Germinal center (tissue), 1 donor: ENCODE measurements at places on chromosomes 4 and X.

DNA sequence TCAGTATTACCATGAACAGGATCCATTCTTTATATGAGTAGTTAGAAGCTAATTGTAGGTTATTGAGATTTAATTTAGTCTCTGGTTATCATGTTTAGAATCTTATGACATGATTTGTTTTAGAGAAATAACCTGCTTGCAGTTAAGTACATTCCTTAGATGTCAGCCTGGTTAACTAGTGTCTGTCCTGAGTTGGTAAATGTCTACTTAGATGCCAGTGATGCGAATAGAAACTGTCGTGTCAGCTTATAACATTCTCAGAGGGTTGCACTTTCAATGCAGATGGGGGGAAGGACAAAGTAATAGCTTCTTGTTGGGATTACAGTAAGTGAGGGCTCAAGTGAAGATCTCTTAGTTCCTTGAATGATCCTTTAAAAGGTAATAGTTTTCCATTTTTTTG is 227.8 kb upstream of the SPRY1 start:
- no peak for DNase-seq

DNA sequence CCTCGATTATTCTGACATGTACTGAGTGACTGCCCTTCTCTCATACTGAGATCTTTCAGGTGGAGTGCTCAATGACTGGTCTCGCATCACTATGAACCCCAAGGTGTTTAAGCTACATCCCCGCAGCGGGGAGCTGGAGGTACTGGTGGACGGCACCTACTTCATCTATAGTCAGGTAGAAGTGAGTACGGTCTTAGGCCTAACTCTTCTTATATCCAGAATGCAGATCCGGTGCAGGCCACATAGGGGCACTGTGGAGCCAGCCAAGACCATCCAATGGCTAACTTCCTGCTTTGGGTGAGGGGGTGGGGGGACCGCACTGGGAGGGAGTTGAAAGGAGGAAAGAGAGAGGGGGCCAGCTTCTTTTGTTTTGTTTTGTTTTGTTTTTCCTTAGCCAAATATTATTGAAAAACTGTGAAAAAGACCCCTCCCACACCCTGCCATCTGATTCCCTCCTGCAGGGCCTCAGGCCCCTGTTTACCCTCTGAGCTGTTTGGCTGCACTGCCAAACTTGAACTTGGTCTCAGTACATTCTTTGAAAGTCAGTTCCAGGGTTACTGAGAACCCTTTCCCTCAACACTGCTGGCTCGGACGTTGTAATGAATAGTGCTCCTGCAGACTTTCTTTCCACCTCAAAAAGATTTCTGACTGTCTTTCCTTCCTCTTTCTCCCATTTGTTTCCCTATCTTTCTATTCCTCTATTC is 16.2 kb downstream of the AWAT2 start:
- peak; percentile 12 for DNase-seq

- no peak for DNase-seq
Observed at GRCh38 chr4:83329521-83330110, 5.0 kb downstream of the HPSE start.

DNA sequence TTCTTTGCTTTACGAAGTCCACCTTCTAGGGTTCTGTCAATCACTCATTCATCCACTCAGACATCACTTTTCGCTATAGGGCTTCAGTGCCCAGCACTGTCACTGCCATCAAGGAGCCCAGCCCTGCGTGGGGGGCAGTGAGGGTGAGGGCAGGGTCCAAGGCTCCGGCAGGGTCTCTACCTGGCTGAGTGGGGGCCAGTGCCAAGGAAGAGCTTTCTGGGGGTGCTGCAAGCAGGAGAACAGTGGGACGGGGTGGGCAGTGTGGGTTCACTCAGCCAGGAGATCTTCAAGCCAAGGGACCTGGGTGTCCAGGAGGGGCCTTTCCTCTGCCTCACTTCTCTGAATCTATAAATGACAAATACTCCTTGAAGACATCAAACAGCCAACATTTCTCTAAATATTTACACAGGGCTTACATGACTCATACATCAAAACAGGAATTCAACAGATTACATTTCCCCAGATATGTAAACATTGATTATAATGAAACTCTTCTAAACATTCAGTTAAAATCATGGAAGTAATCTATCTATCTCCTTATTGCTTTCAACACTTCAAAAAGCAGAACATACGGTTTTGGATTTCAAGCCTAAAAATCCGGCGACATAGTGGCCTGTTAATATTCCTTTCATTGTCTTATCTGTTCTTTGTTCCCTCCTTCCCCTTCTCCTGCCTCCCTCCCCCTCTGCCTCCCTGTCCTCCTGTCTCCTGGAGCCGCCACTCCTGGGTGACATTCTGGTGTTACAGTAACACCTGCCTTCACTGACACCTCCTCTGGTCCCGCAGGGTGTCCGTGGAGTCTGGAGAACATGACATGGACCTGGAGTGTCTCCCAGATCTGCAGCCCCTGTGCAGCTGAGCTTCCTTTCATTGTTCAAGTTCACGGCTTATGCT is 94.4 kb upstream of the ADRA2C start:
- DNase-seq, result no peak

- DNase-seq, result no peak
Observed at GRCh38 chrX:31656013-31656412, 584.2 kb upstream of the FTHL17 start.

GRCh38 chr4:103498161-103499070 is 221.4 kb downstream of the TACR3 start:
- no peak for DNase-seq

GRCh38 chr4:81606801-81607501 is 135.2 kb upstream of the RASGEF1B start:
- peak; percentile 42 for DNase-seq

- peak; percentile 29 for DNase-seq
Observed at GRCh38 chr4:153728151-153728550, 31.7 kb downstream of the RNF175 start.

- no peak for DNase-seq
Observed at GRCh38 chr4:123874063-123874462, 477.5 kb downstream of the SPRY1 start.

DNA sequence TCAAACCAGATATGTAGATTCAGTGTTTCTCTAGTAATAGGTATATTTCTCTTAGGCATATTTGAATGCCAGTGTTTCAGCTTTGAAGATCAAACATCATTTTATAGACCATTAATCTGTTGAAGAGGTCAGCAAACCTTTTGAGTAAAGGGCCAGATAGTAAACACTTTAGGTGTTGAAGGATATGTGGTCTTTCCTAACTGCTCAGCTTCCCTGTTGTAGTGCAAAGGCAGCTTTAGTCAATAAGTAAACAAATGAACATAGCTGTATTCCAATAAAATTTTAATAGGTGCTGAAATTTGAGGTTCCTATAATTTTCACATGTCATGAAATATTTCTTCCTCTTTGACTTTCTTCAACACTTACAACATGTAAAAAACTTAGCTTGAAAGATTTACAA is 201.6 kb downstream of the ADGRL3 start:
- DNase-seq, result no peak

- no peak for DNase-seq
Observed at GRCh38 chr4:140626661-140627376, 58.1 kb upstream of the UCP1 start.

DNA sequence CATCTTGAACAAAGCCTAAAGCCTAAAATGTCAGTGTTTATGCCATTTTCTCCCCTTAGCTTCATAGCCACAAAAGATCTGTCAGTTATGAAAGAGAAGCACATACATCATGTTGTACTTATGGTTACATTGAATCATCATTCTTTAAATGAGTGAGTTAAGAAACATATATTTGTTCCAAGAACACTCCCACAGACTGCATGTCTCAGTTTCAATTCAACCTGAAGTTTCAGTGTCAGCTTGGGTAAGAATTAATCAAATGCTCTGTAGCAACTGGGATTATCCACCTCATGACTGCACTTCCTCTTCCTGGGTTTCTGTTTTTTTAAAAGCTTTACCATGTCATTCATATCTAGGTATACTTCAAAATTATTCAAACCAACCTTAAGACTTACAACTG is 3.9 kb upstream of the TMPRSS11B start:
- DNase-seq, result no peak

DNA sequence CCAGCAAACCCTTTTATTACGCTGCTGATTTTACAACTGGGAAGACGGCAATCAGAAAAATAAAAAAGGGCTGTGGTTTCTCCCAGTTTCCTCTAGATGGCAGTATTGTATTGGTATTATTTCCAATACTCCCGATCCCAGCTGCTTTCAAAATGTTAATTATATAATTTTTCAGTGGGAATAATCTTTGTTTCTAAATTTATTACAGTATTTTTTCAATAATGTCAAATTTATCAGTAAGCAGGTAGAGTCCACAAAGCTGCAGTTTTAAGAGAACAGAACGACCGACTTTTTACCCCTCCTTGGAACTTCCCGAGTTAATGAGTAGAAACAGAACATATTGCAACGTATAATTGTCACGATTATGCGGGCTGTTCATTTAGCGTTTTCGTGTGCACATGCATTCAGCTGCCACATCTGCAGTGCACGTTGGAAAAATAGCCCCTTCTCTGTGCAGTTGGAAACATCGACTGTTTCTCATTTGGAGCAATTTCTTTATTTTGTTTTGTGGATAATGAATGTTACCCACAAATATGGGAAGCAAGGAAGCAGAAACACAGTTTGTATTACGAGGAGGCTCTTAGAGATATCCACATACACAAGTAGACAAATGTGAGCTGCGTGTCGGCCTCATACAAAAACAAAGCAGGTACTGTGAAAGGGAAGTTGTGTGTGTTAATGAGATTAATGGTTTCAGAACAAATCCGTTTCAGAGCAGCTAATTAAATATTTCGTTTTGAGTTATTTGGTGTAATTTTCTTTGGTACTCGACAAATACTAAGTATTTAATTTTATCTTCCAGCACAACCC is 188.0 kb downstream of the STIM2 start:
- DNase-seq, result peak; percentile 48

- DNase-seq, result no peak
Observed at GRCh38 chrX:76657499-76657898, 230.0 kb downstream of the MAGEE1 start.

DNA sequence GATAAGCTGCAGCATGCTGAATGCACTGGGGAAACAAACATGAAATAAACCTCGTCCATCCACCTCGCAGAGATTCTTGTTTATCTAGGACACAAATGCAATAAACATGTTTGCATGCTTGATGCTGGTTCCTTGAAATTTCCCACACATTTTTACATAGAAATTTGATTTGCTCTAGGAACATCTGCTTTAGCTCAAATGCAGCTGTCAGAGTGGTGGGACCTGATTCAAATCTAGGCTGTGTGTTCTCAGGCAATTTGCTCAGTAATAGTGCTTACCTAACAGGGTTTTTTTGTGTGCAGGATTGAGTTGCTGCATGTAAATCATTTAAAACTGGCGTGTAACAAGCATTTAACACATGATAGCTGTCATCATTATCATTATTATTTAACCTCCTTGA is 293.1 kb downstream of the QDPR start:
- DNase-seq, result no peak

DNA sequence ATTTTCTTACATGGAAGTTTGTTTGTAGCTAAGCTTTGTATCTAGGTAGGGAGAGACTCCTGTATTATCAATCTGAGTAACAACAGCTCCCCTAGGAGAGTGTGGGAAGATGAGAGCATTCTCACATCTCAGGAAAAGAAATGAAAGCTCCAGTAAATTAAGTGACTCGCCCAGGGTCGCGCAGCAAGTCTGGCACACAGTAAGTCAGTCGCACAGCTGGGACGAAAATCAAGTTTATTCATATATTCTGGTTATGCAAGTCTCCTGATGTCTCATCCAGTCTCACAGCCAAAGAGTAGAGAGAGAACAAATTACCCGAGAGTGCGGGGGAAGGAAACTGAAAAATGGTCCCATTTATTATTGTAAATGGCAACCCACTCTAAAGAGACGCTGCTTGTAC is 216.1 kb downstream of the STK32B start:
- DNase-seq, result no peak

GRCh38 chr4:71697031-71697430 is 86.8 kb downstream of the GC start:
- DNase-seq, result no peak

GRCh38 chr4:88737307-88737941 is 39.8 kb upstream of the NAP1L5 start:
- DNase-seq, result peak; percentile 17

- no peak for DNase-seq
Observed at GRCh38 chrX:9533611-9534010, 68.8 kb downstream of the TBL1X start.

GRCh38 chr4:128924951-128925350 is 115.5 kb downstream of the JADE1 start:
- DNase-seq, result no peak

DNA sequence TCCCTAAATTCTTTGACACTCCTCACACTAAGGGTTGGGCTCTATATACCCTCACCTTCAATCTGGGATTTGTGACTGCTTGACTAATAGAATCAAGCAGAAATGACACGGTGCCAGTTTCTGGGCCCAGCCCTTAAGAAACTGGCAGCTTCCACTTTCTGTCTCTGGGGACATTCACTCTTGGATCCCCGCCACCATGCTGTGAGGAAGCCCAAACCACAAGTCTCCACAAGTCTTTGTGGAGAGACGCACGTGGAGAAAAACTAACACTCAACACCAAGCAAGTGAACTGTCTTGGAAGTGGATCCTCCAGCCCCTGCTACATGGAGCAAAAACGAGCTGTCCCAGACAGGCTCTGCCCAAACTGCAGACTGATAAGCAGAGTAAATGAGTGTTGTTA is 1.1 kb upstream of the EDNRA start:
- no peak for DNase-seq

DNA sequence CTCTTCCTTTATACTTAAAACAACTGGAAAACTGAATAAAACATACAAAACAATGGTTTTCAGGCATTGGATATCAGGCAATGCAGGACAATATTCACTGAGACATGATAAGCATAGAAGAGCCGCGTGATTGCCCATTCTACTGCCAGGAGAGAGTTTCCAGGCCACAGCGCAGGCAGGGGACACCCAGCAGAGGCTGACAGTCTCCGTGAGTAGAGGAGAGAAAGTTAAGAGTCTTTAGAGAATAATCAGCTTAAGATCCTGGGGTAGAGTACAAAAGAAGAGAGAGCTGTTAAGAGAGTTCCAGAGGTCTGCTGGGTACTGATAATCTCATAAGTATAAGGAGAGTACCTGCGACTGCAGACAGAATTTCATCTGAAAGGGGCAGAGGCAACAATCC is 18.4 kb upstream of the FRAS1 start:
- no peak for DNase-seq

GRCh38 chrX:48474127-48474526 is 1.9 kb upstream of the FTSJ1 start:
- no peak for DNase-seq

- DNase-seq, result no peak
Observed at GRCh38 chrX:46770817-46771163, 11.9 kb upstream of the SLC9A7 start.

GRCh38 chr4:76620723-76621468 is 185.9 kb downstream of the SHROOM3 start:
- DNase-seq, result no peak
